ENCODE measurements at places on chromosomes 4 and X.

- H3K27me3 ChIP-seq, result no peaks in the 10 kb centered on the region
- H3K4me1 ChIP-seq, result no peaks in the 10 kb centered on the region
- no peak overlapping the region for H3K27ac ChIP-seq
- no peak for DNase-seq
- no peak overlapping the region for H3K4me3 ChIP-seq
- H3K36me3 ChIP-seq, result no peaks in the 10 kb centered on the region
Observed at GRCh38 chr4:115852767-115853091, 739.3 kb upstream of the NDST4 start.

DNA sequence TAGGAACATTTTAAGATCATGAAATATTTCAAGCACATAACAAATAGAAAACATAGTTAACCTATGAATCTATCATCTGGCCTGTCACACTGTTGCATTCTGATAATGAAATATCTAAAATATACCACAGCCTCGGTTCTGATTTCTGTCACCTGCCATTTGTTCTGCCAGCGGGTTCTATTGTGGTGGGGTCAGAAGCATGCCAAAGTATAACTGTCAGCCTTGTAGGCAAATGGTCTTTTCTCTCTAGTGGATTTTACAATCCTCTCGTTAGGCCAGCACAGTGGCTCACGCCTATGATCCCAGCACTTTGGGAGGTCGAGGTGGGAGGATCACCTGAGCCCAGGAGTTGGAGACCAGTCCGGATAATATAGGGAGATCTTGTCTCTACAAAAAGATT lies 47.9 kb downstream of the HTRA3 start:
- H3K27me3 ChIP-seq, result peaks cover 12% of the 10 kb centered on the region
- H3K27ac ChIP-seq, result no peak overlapping the region
- H3K4me3 ChIP-seq, result no peak overlapping the region
- H3K36me3 ChIP-seq, result no peaks in the 10 kb centered on the region
- no peaks in the 10 kb centered on the region for H3K4me1 ChIP-seq

- H3K4me3 ChIP-seq, result peak overlapping the region; percentile 93
- DNase-seq, result no peak
- H3K36me3 ChIP-seq, result peaks cover 54% of the 10 kb centered on the region
- H3K27ac ChIP-seq, result peak overlapping the region; percentile 95
Observed at GRCh38 chrX:48573690-48574269, 504 bp upstream of the RBM3 start.

- H3K27ac ChIP-seq, result no peak overlapping the region
- no peaks in the 10 kb centered on the region for H3K36me3 ChIP-seq
- H3K27me3 ChIP-seq, result no peaks in the 10 kb centered on the region
- no peaks in the 10 kb centered on the region for H3K4me1 ChIP-seq
Observed at GRCh38 chrX:123337886-123338639, 154.0 kb downstream of the GRIA3 start.

DNA sequence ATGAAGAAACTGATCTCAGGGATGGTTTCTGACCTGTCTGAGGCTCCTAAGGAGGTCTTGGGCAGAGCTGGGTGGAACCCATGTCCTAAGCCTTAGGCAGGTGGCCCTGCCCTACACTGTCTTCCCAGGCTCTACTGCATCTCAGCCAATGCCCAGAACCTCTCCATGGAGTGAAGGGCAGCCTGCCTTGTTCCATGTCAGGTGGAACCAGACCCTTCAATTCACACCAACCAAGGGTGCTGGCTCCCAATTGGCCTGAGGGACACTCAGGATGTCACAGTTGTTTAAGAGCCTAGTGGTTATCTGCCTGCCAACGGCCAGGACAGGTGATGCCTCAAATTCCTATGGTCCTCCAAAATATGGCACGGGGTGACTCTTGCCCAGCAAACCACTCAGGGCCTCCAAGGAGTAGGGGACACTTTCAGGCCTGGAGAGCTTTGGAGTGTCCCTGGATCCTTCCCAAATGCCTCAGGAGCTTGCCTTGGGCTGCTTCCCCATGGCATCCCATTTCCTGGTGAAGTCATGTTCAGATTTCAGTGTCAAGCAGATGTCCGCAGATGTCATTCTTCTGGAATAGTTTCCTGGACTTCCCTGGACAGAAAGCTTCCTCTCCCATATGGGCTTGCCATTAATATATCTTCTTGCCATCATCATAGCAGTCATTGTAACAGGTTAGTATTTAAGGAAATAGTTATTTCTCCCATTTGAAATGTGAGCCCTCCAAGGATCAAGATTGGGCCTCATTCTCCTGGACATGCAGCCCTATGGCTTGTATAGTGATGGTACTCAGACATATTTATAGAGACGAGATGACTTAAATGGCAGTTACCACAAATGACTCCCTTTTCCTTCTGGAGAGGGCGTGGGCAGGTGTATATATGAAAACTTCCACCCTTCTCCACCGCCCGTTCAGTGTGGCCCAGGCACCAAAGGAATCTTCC lies 67.1 kb downstream of the MED28 start:
- no peaks in the 10 kb centered on the region for H3K36me3 ChIP-seq
- DNase-seq, result no peak
- H3K4me1 ChIP-seq, result no peaks in the 10 kb centered on the region
- no peak overlapping the region for H3K27ac ChIP-seq

- DNase-seq, result no peak
- H3K27me3 ChIP-seq, result peaks cover 8% of the 10 kb centered on the region
- no peaks in the 10 kb centered on the region for H3K36me3 ChIP-seq
- H3K27ac ChIP-seq, result no peak overlapping the region
Observed at GRCh38 chrX:100721328-100721727, 10.6 kb downstream of the SYTL4 start.

DNA sequence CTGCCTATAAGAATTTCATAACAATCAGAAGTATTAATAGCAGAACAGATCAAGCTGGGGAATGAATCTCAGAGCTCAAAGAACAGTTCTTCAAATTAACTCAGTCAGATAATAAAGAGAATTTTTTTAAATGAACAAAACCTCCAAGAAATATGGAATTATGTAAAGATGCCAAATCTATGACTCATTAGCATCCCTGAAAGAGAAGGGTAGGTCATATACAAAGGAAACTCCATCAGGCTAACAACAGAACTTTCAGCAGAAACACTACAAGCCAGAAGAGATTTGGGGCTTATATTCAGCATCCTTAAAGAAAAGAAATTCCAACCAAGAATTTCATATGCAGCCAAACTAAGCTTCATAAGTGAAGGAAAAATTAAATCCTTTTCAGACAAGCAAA lies 28.6 kb downstream of the CBR4 start:
- no peak for DNase-seq
- no peaks in the 10 kb centered on the region for H3K36me3 ChIP-seq
- peaks cover 6% of the 10 kb centered on the region for H3K4me1 ChIP-seq
- H3K27ac ChIP-seq, result no peak overlapping the region
- H3K4me3 ChIP-seq, result no peak overlapping the region

GRCh38 chr4:158814636-158815330 lies 46.0 kb downstream of the FNIP2 start:
- no peak for DNase-seq
- no peak overlapping the region for H3K27ac ChIP-seq
- H3K36me3 ChIP-seq, result peaks cover 5% of the 10 kb centered on the region
- peaks cover 18% of the 10 kb centered on the region for H3K4me1 ChIP-seq
- no peaks in the 10 kb centered on the region for H3K27me3 ChIP-seq
- H3K4me3 ChIP-seq, result no peak overlapping the region

GRCh38 chr4:152590179-152591031 lies 54.5 kb upstream of the FBXW7 start:
- no peak overlapping the region for H3K4me3 ChIP-seq
- H3K4me1 ChIP-seq, result peaks cover 13% of the 10 kb centered on the region
- no peaks in the 10 kb centered on the region for H3K36me3 ChIP-seq
